Glutamatergic neuron (in vitro differentiated cells): ENCODE measurements at places on chromosomes 6 and 20.

DNA sequence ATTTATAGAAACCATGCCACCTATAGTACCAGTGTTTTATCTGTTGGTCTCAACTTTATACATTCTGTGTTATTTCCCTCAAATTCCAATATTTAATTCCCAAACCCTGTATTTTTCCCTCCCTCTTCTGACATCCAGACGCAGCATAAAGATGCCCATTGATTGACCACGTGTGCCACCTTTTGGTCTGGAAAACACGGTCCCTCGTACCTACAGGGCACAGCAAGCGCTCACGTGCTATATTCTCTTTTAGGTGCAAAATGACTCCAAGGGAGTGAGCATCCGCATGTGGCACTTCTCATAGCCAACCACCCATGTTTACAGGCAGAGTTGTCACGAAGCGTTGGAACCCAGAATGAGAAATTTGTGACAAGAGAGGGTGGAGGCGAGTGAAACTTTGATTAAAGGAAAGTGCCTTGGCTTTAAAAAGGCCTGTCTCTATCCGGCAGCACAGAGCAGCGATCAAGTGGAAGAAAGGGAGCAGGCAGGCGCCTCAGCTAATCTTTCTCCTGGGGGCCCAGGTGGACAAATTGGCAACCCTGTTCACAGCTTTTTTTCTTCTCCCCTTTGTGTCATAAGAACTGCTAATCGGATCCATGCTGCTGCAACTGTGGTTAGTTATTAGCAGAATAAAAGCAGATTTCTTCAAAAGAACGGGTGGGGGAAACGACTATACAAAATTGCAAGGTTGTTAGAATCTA, 225.9 kb downstream of the TMEM242 start:
- DNase-seq: no peak

DNA sequence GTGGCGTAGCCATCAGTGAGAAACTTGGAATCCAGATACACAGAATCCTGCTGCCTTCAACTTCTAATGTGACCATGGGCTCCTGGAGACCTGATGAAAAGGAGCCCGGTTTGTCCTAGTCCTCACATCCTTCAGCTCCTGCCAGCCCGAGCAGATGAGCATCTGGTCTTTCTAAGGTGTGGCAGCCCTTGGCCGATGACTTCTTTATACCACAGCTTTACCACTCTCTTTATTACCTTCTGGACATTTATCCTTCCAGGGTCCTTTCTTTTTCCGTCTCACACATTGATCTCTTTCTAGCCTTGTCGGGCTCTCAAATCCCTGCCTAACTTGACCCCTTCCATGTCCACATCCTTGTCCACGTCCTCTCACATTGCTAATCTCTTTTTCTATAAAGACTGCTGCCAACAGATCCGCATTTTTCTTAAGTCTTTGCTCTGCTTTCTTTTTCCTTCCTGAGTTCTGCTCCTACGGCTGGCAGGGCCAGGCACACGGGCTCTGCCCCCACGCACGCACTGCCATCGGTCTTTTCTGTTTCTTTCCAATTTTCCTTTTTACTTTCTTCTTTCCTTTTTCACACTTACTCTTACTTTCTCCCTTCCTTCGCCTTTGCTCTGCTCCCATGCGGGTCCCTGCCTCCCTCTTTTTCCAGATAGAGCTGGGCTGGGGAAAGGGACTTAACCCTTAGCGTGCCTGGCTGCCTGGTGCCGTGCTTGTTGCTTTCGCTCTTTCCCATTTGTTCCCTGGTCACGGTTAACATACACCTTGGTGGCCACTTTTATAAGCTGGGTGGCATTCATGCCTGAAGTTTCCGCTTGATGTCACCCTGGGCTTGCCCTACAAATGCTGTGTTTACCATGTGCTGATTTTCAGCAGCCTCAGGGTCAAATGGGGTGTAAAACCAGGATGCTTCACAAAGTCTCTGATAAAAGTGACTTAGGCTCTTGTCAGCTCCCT, 9.4 kb upstream of the GMPR start:
- DNase-seq: no peak

GRCh38 chr6:96816301-96816817, 20.9 kb downstream of the GPR63 start:
- no peak for DNase-seq

- no peak for DNase-seq
These were observed 748 bp downstream of the UBE2J1 start for GRCh38 chr6:89351671-89352277.

DNA sequence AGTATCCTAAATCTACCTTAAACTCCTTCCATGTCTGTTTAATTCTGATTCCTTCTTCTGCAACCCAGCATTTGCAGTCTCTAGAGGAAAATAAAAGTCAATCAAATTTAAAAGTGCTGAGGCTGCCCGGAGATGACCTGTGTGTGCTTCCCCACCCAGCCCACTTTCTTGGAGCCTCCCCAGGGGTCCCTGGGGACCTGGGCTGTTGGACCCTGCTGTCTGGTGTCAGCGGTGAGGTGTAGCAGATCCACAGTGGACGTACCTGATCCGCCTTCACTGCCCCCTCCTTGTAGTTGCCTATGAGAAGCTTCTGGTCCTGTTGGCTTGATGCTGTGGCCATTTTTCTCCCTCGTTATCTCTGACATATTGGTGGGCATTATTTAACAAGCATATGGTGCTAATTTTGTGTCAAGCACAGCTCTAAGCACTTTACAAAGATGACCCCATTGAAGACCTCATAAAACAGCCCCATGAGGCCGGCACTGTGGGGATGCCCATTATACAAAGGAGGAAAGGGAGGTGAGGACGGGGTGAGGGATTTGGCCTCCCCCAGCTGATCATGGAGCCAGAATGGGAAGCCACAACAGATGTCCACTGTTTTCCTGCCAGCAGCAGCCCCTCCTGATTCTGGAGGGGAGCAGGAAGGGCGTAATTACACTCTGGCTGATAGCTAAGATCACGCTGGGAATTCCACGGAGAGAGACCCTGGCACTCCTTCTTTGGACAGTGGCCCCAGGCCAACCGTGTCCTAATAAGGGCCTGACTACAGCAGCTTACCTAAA, 628.2 kb downstream of the CDH26 start:
- DNase-seq: peak; percentile 39

DNA sequence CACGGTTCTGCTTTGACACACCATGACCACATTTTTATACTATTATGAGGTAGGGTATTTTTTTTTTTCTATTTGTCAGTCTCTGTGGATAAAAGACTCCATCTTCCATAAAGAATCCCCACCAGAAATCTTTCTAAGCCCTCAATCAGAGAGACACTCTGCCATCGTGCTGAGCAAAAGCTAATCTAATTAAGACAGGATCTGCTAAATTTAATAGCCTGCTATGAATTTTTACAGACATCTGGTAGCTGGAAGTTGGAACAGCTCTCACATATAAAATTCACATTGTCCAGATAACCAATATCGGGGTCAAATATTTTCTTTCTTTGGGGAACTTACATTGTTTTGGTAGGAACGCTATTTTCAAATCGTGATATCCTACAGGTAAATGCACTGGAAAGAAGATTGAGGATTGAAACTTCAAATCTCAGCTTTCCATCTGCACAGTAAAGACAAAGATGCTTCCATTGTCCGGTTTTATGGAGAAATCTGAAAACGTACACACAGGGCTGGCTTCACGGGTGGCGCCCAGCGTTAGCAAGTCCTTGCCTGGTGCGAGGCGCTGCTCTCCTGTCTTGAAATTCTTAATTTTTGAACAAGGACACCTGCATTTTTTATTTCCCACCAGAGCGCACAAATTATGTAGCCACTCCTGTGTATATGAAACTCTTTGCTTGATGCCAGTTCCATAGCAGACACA, 573.8 kb upstream of the NOX3 start:
- no peak for DNase-seq

- DNase-seq: no peak
These were observed 76.9 kb downstream of the GINS1 start for GRCh38 chr20:25484224-25484846.

DNA sequence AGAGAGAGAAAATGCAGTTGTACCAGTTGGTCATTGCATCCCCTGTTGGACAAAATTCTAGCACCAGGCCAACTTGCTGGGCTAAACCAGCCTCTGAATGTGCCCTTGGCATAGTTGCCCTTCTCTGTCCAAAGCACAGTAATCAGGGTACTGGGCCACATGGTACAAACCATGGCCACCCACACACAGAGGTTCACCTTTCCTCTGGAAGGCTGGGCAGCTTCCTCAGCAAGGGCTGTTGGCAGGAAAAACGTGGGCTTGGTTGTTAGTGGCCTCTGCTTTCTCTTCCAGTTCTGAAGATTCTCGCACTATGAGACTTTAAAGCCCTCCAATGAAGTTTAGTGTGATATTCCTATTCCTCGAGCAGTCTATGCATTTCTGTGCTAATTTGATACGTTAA, 706 bp downstream of the DDO start:
- no peak for DNase-seq

DNA sequence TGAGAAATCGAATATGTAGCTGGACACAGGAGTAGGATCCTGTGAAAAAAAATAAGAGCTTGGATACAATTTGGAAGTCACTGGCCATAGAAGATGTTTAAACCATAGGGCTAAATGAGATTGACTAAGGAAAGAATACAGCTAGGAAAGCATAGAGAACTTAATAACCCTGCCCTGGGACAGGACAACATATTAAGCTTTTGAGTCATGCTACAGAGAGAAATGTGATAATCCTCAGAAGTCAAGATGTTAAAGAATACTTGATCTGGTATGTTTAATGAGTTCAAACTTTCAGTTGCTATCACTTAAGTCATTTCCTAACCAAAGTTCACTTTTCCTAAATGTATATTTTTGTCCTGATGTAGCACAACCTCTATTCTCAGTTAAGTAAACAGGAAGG, 154.6 kb upstream of the TSHZ2 start:
- no peak for DNase-seq

DNA sequence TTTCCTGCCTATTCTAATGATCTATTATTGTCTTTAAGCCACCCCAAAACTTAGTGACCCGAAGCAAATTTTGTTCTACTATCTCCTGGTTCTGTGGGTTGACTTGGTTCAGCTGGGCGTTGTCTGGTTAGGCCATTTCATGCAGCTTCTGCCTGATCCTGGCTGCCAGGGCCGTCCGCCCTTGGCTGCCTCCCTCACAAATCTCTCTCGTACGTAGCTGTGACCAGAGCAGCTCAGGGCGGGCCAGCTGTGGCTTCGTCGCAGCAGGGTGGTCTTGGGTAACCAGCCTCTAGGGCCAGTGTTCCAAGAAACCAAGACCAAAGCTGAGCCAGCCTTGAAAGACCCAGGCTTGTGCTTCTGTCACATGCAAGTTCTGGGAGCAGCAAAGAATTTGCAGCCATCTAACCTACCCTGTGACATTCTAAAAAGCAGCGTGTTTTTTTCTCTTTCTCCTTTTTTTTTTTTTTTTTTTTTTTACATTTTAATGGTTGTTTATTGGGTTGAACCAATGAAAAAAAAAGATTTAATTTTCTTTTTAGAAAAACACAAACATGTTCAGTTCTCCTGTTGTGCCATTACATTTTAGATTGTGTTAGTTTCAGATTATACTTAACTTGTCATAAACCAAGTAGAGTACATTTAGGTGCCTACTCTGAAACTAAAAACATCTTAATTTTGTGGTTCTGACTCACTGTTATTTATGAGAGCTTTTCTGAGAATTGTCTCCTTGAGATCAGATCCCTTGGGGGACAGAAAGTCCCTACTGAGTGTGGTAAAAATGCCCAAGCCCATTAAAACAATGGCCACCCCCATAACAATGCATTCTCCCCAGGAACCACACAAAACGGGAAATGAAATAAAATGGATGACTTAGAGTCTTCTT, 83.9 kb downstream of the ZDHHC14 start:
- no peak for DNase-seq

DNA sequence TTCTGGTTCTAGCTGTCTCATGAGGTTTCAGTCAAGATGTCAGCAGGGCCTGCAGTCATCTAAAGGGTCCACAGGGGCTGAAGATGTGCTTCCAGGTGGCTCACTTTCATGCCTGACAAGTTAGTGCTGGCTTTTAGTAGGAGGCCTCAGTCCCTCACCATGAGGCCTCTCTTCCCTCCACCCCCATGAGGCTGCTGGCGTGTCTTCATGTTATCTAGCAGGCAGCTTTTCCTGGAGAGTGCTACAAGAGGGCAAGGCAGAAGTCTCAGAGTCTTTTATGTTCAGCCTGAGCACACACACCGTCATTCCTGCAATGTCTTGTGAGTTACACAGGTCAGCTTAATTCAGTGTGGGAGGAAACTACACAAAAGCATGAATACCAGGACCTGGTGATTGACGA, 769.9 kb downstream of the HDGFL1 start:
- DNase-seq: no peak

- DNase-seq: no peak
These were observed 50.6 kb downstream of the BMP6 start for GRCh38 chr6:7776509-7776908.

- DNase-seq: no peak
These were observed 5.8 kb downstream of the TFAP2C start for GRCh38 chr20:56634735-56635385.

DNA sequence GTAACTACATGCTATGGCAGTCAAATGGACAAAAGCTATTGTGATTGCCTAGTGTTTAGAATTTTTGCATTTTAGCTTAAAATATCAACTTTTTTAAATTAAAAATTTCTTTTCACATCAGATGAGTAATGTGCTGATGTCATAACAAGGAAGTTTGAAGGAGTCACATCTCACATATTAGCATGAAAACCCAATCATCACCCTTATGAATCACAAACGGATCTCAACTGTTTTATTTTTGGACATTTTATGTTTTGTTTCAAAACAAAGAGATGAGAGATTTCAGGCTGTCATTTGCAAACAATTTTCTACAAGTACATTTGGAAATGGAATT, 53.6 kb upstream of the TRERF1 start:
- DNase-seq: no peak

DNA sequence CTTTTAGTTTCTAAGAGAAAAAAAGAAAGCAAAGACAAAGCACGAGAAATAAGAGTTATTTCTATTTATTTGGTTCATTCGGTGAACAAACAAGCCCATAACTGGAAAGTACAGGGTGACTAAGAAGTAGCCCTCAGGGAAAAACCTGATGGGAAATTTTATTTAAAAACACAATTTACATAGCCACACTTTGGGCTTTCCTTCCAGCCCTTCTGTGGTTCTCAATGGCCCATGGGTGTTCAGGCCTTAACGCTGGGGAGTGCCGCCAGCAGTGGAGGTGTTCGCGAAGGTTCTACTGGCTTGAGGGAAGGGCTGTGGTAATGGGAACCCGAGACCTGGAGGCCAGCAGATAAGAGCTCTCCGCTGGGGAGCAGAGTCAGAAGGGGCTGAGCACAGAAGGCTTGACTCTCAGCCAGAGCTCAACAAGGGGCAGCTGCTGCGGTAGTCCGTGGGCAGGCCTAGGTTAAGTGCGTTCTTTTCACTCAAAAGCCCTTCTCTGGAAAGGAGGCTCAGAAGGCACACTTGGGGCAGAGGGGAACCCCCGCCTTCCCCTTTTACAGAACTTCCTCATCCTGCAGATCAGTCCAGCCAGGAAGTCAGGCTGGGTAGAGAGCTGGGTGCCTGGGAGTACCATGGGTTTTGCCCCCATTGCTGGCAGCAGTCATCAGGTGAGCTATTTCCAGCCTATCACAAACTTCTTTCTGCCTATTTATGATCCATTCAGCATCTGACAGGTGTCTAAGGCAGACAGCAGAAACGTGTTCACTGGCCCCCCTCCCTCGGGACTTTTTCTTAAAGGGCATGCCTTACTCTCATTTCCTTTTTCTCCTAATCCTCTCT, 8.8 kb upstream of the CD83 start:
- DNase-seq: no peak

GRCh38 chr20:38751360-38751976, 3.2 kb downstream of the ACTR5 start:
- DNase-seq: no peak

- no peak for DNase-seq
These were observed 40.7 kb upstream of the TAGAP start for GRCh38 chr6:159085396-159085895.
